ENCODE measurements at places on chromosomes 16 and 17.
A peak's percentile ranks its signal among the peaks of the same experiment; 100 is the strongest.

- DNase-seq: no peak
These were observed 58.2 kb downstream of the IGF2BP1 start for GRCh38 chr17:49055181-49055927.

GRCh38 chr17:8152112-8152775 is at the start of gene PER1:
Gene PER1, minus strand, starts transcription at chr17:8152404. Its CDS starts 1,698 bp downstream, at chr17:8150706.
- peak; percentile 68 for DNase-seq

- DNase-seq: no peak
These were observed 157.9 kb downstream of the RPTOR start for GRCh38 chr17:80702315-80703141.

GRCh38 chr17:15250135-15250860 is 14.8 kb downstream of the PMP22 start:
- DNase-seq: no peak

DNA sequence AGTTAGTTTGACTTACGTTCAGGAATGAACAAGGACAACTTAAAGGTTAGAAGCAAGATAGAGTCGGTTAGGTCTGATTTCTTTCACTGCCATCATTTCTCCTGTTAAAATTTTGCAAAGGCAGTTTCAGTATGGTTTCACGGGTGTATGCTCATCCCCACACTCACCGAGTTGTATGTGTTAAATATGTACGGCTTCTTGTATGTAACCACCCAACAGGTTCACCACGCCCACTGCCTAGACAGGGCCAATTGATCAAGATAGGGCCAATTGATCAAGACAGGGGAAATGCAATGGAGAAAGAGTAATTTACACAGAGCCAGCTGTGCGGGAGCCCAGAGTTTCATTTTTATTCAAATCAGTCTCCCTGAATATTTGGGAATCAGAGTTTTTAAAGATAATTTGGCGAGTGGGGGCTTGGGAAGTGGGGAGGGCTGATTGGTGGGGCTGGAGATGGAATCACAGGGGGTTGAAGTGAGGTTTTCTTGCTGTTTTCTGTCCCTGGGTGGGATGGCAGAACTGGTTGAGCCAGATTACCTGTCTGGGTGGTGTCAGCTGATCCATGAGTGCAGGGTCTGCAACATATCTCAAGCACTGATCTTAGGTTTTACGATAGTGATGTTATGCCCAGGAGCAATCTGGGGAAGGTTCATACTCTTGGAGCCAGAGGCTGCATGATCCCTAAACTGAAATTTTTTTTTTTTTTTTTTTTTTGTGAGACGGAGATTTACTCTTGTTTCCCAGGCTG is 62.4 kb upstream of the PLCG2 start:
- no peak for DNase-seq

- DNase-seq: no peak
These were observed 22.6 kb downstream of the LGALS3BP start for GRCh38 chr17:78957128-78957527.

All from naive thymus-derived CD4-positive, alpha-beta T cell (primary cell).